ENCODE measurements at places on chromosomes 6 and 20.

- no peak for DNase-seq
These were observed 69.9 kb downstream of the SESN1 start for GRCh38 chr6:109024784-109025183.

DNA sequence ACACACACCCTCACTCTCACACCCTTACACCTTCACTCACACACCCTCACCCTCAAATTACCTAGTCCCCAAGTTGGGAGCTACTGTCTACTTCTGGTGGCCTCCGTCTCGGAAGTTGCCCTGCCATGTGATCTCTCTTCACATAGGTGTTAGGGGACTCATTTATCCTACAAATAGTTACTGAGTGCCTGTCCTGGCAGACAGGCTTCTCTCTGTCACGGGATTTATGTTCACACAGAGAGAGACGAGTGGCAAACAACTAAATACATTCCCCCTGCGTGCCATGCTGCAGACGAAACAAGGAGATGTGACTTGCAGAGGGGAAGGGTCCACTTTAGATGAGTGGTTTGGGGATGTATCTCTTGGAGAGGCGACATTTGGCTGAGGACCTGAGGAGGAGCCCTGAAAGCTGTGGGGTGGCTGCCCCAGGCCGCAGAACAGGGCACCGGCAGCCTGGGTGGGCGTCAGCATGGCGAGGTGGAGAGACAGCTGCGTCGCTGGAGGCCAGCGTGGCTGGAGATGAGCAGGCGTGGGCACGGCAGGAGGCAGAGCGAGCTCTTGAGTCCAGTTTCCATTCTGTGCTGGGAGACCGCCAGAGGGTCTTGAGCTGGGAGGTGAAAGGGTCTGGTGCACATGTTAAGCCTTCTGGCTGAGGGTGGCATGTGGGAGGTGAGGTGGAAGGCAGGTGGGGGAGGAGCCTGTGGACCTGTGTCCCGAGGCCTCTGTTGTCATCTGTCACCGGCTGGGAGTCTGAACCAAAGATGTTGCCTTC is 17.2 kb downstream of the DYNLT1 start:
- DNase-seq: no peak

- DNase-seq: no peak
These were observed 16.6 kb upstream of the MAPK13 start for GRCh38 chr6:36113703-36114102.

- DNase-seq: no peak
These were observed 46.8 kb downstream of the SYNJ2 start for GRCh38 chr6:158028421-158028820.

DNA sequence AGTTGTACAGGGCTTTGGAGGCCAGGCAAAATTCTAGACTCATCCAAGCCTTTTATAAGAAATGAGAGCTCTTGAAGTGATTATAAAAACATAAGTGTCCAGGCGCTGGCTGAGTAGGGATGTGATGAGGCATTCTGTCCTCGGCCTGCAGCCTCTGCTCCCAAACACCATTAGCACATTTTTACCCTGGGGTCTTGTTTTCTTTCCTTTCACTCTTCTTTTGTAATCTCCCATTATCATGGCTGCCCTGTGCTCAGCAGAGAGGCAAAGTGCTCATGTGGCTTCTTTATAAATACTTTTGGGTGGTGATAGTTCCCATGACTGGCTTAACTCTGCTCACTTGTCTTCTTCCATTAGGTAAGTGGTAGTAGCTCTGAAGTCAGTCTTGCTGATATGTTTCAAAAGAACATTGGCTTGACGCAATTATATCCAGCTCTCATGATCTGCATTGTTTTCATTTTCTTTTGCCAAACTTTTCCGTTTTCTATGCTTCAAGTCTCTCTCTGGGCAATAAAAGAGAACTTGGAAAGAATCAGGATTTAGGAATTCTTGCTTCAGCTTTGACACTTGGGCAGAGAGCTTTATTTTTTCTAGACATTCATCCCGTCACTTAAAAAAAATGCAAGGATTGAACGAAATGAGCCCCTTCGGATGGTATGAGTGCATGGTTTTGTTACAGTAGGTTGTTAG is 61.1 kb downstream of the CAP2 start:
- DNase-seq: no peak

DNA sequence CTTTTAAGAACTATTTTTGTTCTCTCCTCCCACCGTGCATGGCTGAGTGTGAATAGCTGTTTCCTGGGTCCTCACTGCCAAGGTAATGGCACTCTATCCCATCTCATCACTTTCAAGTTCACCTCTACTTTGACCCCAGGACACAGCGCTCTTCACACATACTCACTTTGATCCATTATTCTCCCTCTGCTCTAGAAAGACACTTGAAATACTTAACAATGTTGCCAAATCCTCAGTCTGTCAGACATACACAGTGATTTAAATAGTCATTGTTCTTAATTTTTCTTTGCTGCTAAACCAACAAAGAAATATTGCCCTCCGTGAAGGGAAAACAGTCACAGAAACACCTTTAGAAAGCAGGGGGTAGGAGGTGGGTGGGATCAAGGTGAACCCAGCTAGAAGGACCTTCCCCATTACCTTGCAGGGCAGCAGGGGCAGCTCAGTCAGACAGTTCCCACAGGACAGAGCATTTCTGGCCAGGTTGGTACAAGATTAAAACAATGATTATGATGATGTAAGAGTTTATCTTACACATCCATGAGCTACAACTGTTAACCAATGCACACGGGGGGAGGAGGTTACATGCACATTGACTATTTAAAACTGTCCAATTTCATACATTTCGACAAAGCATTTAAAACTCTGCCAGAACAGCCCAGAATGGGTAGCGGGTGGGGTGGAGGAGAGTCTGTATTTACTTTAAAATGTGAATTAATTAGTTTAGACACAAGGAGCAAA is 2.4 kb downstream of the SLC22A23 start:
- no peak for DNase-seq

GRCh38 chr20:62742550-62742949 is 33.9 kb downstream of the NTSR1 start:
- no peak for DNase-seq

DNA sequence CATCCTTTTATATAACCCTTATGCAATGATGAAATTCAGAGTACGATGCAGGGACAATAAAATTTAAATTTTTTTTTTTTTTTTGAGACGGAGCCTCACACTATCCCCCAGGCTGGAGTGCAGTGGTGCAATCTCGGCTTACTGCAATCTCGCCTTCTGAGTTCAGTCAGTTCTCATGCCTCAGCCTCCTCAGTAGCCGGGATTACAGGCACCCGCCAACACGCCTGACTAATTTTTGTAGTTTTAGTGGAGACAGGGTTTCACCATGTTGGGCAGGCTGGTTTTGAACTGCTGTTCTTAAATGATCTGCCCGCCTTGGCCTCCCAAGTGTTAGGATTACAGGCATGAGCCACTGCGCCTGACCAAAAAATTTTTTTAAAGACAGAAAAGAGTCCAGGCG is 15.2 kb downstream of the MTO1 start:
- DNase-seq: no peak

- DNase-seq: no peak
These were observed 6.1 kb upstream of the DSN1 start for GRCh38 chr20:36779656-36780025.
